ENCODE measurements at places on chromosomes 11 and 22.

DNA sequence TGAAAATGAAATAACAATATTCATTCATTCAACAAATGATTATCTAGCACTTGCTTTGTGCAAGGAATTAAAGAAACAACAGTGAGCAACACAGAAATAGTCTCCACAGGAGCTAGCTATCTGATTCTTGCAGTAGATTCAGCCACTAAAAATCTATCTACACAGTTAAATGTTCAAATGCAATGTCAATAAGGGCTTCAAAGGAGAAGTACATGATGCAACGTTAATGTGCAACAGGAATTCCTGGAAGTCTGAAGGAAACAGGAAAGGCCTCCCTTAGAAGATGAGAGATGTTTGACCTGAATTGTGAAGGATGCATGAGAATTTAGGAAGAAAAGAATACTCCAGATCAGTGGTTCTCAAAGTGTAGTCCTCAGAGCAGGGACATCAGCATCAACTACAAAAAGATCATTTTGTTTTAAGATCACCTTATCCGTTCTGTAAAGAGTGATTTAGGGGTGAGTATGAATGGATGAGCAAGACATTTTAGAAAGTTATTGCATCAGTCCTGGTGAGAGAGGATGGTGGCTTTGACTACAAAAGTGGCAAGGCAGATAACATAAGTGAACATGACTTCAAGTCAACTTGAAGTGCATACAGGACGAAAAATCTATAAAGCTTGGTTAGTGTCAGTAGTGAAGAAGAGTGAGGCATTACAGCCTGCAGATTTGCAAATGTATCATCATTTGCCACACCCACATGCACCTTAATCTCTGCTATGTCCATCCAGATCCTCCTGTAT lies 96.0 kb downstream of the ETS1 start:
- DNase-seq, result no peak

DNA sequence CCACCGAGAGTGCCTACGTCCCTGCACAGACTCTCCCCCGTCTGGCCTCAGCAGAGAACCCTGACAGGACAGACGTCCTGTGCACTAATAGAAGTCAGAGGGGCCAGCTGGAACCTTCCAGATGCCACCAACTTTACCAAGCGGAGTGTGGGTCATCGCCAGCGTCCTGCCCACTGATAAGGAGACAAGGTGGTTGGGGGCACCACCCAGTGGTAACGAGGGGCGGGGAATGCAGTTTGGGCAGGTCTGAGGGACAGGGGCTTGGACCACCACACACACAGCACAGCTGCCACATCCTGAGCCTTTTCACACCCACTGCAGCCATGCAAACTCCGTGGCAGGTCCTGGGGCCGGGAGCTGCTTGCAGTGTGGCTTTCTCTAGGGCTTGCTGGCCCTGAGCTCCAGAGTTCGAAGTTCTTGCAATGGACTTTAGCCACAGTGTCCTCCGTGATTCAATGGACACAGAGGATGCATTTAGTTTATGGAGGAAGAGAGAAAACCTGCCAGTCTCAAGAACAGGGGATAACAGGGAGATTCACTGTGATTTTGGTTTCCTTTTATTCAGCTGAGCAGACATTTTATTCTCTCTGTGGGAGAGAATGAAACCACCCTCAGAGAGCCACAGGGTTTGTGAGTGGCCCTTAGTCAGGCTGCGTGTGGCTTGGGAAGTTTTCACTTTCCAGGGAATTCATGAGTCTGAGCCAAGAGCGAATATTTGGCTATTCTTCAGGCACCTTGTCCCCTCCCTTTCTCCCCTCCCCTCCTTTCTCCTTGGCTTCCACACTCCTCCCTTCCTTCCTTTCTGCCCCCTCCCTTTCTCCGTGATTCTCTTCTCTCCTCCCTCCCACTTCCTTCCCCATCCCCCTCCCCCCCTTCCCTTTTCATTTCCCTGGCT lies 13.1 kb downstream of the MRGPRG start:
- DNase-seq, result no peak

DNA sequence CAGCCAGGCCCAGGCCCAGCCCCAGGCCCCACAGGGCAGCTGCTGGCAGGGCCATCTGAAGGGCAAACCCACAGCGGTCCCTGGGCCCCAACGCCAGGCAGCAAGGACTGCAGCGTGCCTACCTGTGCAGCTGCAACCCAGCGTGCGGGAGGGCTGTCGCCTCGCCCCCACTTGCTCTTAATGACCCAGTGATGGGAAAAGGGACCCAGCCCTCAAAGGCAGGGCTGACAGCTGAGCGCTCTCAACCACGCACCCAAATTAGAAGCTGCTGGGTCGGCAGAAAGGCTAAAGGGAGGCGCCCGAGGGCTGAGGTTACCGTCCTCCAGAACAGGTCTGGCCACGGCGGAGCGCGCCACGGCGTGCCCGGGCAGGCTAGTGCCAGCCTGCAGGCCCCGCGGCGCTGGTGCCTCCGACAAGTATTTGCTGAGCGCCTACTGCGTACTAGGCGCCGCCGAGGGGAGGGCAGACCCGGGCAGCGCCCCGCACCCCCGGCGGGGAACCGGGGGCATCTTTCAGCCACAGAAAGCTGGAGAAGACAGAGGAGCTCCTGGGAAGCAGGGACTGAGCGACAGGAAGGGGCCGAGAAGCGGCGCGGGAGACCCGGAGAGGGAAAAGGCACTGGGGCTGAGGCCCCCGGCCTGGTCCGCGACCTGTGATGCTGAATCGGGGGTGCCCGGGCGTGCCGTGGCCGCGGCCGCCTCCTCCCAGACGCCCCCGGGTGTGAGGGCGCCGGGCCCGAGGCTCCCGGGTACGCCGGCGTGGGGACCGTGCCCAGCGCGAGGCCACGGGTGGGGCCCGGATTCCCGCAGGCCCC lies 773 bp downstream of the HRAS start:
- DNase-seq, result peak; percentile 7

DNA sequence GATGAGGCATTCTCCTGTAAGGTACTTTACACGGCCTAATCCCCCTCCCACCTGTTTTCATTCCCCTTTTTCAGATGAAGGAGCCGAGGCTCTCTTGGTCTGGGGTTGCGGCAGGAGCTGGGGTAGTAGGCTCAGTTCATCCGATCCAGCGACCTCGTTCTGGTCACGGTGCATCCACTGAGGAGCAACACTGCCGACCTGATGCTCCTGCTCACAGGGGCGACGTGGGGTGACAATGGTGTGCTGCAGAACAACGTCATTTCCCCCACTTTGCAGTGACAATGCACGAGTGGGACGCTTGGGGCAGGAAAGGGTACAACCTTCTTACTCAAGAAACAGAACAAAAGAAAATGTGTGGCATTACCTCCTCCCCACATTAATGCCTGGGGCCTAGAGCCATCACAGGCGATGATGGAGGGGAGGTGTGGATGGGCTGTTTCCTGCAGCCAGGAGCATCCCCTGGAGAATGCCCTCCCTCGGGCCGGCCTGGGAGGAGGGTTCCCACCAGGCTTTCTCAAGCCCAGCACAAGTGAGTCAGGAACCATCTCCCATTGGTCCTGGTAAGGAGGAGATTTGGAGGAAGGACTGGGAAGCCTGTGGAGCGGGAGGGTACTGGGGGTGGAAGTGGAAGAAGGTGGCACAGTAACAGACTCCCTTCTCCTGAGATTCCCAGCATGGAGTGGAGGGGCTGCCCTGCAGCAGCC lies 125.6 kb downstream of the SPATA19 start:
- no peak for DNase-seq

DNA sequence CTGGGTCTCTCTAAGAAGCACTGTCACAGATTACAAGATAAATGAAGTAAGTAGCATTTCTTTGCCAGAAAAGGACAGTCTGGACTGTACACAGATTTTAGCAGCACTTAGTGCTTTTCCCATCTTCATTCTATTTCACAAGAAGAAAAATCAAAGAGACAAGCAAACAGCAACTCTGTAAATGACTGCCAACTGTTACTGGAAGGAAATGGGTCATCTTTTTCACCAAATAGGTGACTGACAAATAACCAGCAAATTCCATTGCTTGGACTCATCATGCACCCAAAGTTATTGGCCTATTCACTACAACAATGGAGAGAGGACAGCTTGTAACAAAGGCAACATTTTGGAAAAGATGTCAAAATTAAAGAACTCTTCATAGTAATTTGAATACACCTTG lies 28.9 kb upstream of the CARD18 start:
- DNase-seq, result no peak
